ENCODE measurements at places on chromosomes 1 and 21.

DNA sequence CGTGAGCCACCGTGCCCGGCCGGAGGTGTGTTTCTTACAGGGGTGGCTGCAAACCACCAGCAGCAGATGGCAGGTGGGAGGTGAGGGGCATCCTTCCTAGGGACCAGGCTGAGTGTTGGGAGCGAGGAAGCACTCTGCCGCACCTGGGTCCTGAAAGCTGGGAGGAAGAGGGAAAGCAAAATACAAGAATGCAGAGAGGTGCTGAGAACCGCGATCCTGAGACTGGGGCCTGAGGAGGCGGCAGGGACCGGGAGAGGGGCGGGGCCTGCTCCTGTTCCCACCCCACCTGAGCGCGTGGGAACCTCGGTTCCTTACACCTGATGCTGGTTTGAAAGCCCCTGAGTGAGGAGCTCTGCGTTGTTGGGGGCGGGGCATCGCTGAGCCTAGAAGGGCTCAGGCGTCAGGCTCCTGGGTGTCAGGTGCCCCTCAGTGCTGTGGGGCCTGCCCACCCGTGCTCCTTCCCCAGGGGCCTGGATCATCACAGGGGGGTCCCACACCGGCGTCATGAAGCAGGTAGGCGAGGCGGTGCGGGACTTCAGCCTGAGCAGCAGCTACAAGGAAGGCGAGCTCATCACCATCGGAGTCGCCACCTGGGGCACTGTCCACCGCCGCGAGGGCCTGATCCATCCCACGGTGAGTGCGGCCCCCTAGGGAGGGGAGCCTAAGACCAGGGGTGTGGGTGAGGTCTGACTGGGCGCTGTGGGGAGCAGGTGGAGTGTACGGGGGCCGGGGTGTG, 15.5 kb downstream of the TRPM2 start:
- no peak for DNase-seq

GRCh38 chr1:209809611-209810010, 3.7 kb upstream of the IRF6 start:
- DNase-seq: no peak

GRCh38 chr1:25080294-25081209, 150.5 kb upstream of the RUNX3 start:
- DNase-seq: no peak

DNA sequence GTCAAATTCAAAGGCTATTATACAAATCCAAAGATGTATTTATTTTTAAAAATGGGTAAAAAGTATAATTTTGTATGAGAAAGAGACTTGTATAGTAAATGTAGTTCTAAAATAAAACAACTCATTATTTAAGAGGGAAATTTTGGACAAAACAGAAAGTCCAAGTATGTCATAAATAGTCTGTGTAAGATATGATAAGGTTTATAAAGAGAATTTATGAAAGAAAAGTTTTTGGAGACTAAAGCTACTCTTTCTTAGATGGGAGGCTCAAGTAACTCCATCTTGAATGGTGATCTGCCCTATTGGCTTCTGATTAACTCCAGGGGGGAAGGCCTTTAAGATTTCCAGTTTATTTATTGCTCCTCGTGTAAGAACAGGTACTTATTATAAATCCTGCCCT, 14.7 kb upstream of the OR2T27 start:
- no peak for DNase-seq

GRCh38 chr21:41000838-41001237, 153.9 kb upstream of the DSCAM start:
- no peak for DNase-seq

DNA sequence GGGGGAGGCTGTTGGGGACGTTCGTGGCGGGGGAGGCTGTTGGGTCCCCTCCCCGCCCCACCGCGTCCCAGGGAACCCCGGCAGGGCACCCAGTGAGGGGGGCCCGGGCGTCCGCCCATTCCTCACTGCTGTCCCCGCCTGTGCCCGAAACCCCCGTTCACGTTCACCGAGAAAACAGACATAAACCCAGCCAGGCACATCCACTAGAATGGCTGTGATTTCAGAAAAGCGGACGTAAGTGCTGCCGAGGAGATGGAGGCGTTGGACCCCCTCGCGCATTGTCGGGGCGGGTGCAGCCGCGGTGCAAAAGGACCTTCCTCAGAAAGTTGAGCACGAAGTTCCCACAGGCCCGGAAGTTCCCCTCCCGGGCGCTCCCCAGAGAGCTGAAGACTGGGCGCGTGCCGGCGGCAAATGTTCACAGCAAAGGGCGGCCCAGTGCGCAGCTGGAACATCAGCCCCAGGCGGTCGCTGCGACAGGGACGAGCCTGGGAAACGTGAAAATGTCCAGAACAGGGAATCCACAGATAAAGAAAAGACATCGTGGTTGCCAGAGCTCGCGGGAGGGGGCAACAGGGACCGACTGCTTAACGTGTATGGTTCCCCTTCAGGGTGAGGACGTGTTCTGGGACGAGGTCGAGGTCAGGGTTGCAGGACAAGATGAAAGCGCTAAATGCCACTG, 18.5 kb upstream of the SAMD11 start:
- DNase-seq: no peak

DNA sequence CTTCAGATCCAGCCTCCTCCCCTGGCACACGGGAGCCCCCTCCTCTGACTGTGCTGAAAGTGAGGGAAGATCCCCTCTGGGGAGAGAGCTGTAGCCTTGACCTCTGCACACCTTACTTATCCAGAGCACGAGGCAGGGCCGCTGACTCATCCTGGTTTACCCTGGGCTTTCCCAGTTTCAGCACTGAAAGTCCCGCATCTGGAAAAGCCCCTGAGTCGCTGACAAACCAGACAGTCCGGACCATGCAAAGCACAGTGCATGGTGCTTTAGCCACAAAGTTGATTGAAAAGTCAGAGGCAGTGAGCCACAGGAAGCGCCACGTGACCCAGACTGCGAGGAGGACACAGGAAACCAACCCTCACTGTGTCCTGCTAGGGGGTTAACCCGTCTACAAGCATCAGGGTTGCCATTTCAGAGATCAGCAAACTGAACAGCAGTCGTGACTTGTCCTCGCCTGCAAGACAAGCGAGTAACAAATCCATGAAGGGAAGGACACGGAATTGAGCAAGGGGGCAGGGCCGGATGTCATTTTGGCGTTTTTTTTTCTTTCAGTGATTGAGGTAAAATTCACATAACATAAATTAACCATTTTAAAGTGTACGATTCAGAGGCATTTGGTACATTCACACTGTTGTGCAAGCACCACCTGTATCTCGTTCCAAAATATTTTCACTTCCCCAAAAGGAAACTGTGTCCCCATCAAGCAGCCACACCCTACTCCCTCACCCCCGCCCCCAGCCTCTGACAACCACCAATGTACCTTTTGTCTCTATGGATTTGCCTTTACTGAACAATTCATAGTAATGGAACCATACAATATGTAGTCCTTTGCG, 19.9 kb upstream of the IFNGR2 start:
- peak; percentile 44 for DNase-seq

GRCh38 chr1:62110198-62110817, 84.3 kb upstream of the L1TD1 start:
- no peak for DNase-seq

- no peak for DNase-seq
Measured at GRCh38 chr1:23801338-23801748, 789 bp upstream of the GALE start.

- DNase-seq: no peak
Measured at GRCh38 chr1:89552471-89553081, 27.9 kb downstream of the LRRC8B start.

GRCh38 chr1:86773341-86774288, 69.2 kb downstream of the SH3GLB1 start:
- DNase-seq: no peak

GRCh38 chr1:45884700-45885099, 81.3 kb downstream of the MAST2 start:
- DNase-seq: no peak

GRCh38 chr1:150009604-150010392, 728 bp downstream of the OTUD7B start:
- DNase-seq: peak; percentile 3

- no peak for DNase-seq
Measured at GRCh38 chr1:56877973-56878372, 23.4 kb downstream of the C8A start.

GRCh38 chr1:111270771-111271463, 19.7 kb upstream of the CHIA start:
- no peak for DNase-seq

GRCh38 chr21:42291003-42291750, 24.0 kb downstream of the TFF3 start:
- no peak for DNase-seq

- DNase-seq: no peak
Measured at GRCh38 chr21:25776440-25776839, 41.7 kb downstream of the GABPA start.

DNA sequence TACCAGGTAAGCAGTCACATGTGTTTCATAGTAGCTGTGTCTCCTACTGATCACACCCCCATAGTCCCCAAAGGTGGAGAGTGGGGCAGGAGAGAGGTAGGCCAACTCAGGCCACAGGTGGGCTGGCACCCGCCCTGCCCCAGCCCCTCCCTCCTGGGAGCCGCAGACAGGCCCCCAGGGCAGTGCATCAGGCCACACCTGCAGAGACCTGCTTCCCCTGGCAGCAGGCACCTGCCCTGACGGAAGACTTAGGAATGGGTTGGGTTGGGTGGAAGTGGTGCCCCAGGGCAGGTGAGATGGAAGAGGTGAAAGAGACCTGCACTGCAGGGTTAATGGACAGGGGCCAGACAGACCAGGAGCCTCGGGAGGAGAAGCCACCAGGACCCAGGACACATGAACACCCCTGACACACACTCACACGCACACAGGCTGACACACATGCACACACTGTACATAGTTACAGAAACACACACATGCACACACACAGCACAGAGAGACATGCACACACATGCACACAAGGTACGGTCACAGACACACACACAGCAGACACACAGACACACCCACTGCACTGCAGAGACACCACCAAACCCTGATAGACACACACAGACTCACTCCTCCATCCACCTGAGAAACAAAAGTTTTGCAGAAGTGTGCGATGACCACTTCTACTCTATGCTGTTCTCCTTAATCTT, 1.7 kb upstream of the COL18A1 start:
- no peak for DNase-seq

DNA sequence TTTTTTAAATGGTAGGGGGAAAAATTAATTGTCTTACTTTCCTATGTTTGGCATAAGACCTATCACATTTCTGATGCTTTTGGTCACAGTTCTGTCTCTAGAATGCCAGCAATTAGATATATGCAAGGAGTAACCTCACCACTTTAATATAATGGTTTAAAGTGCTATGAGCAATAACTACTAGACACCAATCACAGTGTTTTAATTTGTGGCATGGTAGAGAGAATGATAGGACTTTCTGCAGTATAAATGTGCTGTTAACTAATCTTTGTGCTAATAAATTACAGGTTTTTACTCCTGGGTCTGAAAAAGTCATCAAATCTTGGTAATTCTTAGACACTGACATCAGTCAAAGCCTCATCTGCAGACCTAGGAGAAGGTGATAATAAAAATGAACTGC, 2110.3 kb downstream of the NCAM2 start:
- DNase-seq: no peak

GRCh38 chr1:201181726-201182125, 8.9 kb upstream of the IGFN1 start:
- no peak for DNase-seq

GRCh38 chr21:45499201-45499750, 43.0 kb downstream of the SLC19A1 start:
- DNase-seq: no peak

DNA sequence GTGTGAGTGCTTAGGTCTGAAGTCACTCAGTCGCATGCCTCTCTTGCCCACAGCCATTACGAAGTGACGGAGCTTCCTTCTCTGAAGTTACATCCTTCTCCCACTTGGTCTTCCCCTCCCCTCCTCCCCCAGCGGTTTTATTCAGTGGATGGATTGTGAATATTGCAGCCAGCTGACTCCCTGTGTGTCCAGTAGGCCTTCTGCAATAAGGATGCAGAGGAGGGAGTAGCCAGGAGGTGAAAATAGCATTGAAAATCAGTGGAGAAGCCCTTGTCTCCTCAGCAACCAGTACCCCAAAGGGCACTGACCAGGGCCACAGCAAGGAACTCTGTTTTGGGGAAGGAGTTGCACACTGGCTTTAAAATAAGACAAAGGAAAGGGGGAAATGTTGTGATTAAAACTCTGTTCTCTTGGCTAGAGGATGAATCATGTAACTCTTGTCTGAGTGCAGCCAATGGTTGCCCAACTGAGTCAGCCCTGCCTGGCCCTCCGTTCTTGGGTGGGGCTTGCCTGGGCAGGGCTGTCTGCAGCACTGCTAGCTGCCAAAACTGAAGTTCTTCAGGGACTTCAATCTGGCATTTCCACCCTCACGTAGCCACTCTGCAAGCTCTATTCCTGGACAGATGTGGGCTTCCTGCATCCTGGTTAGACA, 4.3 kb downstream of the S100A10 start:
- no peak for DNase-seq

DNA sequence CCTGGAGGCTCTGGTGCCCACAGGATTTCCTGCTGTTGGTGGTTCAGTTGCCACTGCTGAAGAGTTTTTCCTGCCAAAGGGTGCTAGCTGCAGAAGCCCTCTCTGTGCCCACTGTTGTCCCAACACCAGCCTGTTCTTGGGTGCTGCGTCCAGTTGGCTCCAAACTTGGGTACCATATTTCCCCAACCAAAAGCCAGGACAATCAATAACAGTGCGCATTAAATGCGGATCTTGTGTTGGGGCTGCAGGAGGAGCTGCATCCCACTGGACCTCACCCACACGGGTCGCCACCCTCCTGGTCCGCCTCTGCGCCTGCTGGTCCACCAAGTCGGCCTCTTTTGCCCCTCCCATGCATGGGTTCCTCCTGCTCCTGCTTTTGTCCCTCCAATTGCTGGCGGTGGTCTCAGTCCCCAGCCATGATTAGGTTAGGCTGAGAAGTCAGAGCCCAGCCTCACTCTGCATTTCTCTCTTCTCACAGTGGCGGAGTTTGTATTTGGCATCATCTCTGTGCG, 9.8 kb downstream of the ABCG1 start:
- DNase-seq: no peak

DNA sequence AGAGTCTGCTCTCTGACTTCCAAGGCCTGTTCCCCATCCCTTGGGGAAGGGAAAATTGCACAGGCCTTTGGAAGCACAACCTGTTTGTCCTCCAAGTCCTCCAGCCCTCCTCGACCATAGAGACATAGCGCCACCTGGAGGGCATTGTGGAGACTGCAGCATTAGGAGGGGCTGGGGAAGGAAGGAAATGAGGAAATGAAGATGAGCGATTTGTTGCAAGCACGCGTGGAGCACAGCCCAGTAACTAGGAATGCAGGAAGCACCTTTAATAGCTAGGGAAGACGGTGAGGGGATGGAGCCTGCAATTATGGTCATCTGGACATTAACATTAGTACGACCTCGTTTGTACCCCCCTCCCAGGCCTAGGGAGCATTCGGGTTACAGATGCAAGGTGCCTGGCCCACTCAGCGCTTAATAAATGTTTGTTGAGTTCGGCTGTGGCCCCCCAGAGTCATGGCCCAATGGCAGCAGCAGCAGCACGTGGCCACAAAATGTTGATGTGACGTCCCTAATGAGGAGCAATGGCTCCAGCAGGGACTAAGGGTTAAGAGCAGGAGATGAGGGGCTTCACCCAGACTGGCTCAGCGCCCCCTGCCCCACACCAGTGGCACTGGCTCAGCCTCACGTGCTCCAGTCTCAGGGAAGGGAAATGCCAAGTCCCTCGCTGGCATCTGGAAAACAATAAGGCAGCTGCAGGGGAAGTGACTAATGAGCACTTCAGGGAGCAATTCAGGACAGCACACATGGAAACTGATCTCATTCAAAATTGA, 8.0 kb upstream of the CAMK2N1 start:
- peak; percentile 67 for DNase-seq

GRCh38 chr1:77120950-77121349, 98.3 kb downstream of the PIGK start:
- no peak for DNase-seq
